ENCODE measurements at places on chromosomes 5 and 9. TPM values are rescaled to one million over a fixed set of nuclear protein-coding genes. Genes with fewer than 3 reads are reported as not detected.

DCTN4 gene
- 73.5 TPM for total RNA-seq

PDE4D gene
- total RNA-seq = 300 TPM

CHMP5 gene
- 22.6 TPM for total RNA-seq

ORM1 gene
- not detected for total RNA-seq

LCN1 gene
- not detected for total RNA-seq

DCANP1 gene
- 0.16 TPM for total RNA-seq

TNC gene
- total RNA-seq = not detected

ZDHHC11B gene
- total RNA-seq = 31.2 TPM

DAB2IP gene
- total RNA-seq = not detected

NR5A1 gene
- not detected for total RNA-seq

EFNA5 gene
- total RNA-seq = not detected

Measured in T-helper 17 cell (primary cell).